GM12892 (cell line): ENCODE measurements at places on chromosomes 5 and 9.

DNA sequence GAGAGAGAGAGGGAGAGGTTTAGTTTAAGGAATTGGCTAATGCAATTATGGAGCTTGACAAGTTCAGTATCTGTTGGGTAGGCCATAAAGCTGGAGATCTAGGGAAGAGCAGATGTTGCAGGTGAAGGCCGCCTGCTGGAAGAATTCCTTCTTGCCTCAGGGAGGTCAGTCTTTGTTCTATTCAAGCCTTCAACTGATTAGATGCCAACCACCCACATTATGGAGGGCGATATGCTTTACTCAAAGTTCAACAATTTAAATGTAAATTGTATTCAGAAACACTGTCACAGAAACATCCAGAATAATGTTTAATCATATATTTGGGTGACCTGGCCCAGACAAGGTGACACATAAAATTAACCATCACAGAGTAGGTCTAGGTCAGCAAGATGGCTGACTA lies 51.7 kb upstream of the SSBP2 start:
- no peak for DNase-seq

GRCh38 chr5:68862560-68862959 lies 231.3 kb upstream of the SLC30A5 start:
- no peak for DNase-seq

DNA sequence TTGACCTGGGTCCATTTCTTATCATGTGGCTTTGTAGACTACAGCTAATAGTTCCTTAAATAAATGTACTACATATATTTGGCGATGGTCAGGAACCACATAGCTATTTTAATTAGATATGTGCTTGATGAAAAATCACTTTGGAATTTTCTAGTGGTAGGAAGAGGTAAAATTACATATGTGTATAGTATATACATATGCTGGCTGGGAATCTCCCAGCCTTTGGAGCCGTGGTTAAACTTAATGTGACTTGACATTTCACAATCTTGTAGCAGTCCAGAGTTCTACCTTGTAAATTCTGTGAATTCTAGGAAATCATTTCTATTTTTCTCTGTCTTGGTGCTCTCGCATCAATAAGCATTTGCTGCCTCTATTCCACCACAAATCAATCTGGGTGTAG lies 565.0 kb downstream of the DMRTA1 start:
- no peak for DNase-seq

DNA sequence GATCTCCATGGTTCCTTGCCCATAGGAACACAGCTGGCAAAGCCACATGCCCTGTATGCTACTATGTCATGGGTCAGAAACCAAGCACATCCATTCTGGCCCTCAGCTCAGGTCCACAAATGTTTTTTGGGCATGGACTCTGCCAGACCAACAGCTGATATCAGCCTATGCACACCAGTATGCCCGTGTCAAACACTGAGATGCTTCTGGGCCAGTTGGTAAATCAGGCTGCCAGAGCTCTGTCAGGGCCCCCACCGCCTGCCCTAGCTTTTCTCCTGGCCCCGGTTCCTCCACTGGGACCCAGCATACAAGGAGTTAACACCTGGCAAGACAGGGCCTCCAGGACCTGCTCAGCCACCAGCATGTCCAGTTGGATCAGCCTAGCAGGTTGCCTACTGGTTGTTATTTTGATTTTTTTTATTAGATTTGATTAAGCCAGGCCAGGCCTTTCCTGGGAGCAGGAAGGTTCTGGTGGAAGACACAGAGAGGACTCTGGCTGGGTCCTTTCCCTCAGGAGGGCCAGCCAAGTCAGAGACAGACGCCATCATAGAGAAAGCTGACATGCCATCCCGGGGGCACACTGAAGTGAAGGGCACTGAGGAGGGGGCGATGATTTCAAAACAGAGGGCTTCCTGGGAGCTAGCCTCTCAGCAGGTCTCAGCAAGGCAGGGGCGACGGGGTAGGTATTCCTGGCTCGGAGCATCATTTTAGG lies 65.8 kb downstream of the TSTD2 start:
- DNase-seq, result no peak

GRCh38 chr5:158861366-158861765 lies 238.3 kb downstream of the EBF1 start:
- no peak for DNase-seq

GRCh38 chr9:92558612-92559374 lies 23.0 kb upstream of the ECM2 start:
- DNase-seq, result no peak

- no peak for DNase-seq
Observed at GRCh38 chr5:34410411-34411139, 245.6 kb upstream of the RAI14 start.

DNA sequence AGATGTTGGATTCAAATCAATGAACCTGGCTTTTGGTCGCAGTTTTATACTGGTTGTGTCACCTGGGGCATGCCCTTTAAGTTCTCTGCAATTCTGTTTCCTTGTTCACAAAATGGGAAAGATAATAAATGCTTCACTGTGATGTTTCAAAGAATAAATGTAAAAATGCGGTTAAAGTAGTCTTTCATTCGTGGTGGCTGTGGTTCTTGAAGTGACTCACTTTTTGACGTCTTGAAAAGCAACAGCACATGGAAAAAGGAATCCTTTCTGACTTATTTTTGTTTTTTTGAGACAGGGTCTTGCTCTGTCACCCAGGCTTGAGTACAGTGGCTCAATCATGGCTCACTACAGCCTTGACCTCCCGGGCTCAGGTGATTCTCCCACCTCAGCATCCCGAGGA lies 88.4 kb upstream of the SLIT3 start:
- DNase-seq, result no peak

- no peak for DNase-seq
Observed at GRCh38 chr5:5320062-5320805, 102.2 kb upstream of the ICE1 start.

- DNase-seq, result no peak
Observed at GRCh38 chr5:56760723-56761122, 54.6 kb upstream of the MAP3K1 start.

DNA sequence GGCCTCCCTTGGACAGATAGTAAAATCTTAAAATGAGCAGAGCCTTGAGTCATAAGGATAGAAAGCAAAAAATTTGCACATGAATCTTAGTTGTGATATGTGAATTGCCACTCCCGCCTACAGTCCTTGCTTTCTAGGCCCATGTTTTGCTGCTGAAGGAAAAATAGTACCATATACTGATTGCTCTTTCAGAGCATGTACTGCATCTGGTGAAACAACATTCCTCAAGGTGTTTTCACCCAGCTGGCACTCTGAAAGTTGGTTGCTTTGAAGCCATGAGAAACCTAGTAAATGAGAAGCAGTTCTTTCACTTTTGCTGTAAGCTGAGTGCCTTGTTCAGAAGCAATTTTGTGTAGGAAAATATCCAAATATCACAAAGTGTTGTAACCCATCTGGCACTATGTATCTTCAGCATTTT lies 10.3 kb downstream of the CDC37L1 start:
- DNase-seq, result no peak

GRCh38 chr9:90858457-90858901 lies 56.9 kb downstream of the SYK start:
- DNase-seq, result no peak

DNA sequence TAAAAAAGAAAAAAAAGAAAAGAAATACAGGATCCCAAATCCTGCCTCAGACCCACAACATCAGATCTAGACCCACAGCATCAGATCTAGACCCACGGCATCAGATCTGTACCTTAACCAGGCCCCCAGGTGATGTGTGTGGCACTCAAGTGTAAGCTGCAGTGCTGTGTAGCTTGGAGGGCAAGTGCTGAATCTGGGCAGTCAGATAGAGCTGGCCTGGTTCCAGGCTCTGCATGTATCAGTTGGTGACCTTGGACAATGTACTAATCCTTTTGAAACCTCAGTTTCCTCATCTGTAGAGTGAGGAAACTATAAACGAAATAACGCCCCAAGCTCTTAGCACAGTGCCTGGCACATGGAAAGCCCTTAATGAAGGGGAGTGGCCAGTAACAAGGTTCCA lies 16.7 kb downstream of the COL15A1 start:
- no peak for DNase-seq

DNA sequence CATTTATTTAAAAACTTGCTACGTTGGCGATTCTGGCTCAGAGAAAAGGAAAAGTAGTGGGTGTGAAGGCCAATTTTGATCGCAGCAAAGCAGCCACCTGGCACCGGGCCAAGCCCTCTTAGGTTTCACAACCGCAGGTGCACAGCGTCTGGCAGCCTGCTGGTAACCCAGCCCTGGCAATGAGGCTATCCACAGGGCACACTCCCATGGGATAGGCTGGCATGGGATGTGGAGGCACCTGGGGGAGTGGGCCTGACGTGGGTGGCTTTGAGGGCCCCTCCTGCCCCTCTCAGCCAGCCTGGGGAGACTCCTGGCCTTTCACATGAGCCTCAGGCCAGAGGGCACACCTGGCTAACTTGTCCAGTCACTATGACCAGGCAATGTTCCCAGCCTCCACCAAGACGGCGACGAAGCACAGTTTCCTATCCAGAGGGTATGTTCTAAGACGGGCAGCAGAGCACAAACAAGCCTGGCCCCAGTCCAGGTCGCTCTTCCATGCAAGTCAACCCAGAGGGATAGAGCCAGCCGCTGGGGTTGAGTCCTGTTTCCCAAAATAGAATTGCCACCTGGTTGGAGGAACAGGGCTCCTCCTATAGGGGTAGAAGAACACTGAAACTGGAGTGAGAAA lies 19.0 kb downstream of the CMBL start:
- DNase-seq, result peak; percentile 45
